ENCODE measurements at places on chromosomes 13 and 19.

- DNase-seq = peak; percentile 18
These were observed 57.9 kb downstream of the GADD45B start for GRCh38 chr19:2533686-2534422.

- DNase-seq = no peak
These were observed 21.6 kb downstream of the MAST3 start for GRCh38 chr19:18119013-18119716.

GRCh38 chr13:60945396-60945795, 470.3 kb downstream of the PCDH20 start:
- DNase-seq = no peak

GRCh38 chr19:14063105-14063504, 1.2 kb upstream of the PALM3 start:
- no peak for DNase-seq

DNA sequence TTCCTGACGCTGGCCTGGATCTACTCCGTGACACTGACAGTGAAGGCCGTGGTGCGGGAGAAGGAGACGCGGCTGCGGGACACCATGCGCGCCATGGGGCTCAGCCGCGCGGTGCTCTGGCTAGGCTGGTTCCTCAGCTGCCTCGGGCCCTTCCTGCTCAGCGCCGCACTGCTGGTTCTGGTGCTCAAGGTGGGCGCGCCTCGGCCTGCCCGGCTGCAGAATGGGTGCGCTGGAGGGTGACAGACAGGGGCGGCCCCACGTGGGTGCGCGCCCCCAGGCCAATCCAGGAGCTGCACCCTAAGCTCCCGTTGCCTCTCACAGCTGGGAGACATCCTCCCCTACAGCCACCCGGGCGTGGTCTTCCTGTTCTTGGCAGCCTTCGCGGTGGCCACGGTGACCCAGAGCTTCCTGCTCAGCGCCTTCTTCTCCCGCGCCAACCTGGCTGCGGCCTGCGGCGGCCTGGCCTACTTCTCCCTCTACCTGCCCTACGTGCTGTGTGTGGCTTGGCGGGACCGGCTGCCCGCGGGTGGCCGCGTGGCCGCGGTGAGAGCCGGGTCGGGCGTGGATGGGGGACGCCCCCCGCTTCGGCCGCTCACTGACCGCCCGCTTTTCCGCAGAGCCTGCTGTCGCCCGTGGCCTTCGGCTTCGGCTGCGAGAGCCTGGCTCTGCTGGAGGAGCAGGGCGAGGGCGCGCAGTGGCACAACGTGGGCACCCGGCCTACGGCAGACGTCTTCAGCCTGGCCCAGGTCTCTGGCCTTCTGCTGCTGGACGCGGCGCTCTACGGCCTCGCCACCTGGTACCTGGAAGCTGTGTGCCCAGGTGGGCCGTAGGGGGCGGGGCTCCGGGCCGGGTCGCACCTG, 7.2 kb downstream of the ABCA7 start:
- DNase-seq = no peak

DNA sequence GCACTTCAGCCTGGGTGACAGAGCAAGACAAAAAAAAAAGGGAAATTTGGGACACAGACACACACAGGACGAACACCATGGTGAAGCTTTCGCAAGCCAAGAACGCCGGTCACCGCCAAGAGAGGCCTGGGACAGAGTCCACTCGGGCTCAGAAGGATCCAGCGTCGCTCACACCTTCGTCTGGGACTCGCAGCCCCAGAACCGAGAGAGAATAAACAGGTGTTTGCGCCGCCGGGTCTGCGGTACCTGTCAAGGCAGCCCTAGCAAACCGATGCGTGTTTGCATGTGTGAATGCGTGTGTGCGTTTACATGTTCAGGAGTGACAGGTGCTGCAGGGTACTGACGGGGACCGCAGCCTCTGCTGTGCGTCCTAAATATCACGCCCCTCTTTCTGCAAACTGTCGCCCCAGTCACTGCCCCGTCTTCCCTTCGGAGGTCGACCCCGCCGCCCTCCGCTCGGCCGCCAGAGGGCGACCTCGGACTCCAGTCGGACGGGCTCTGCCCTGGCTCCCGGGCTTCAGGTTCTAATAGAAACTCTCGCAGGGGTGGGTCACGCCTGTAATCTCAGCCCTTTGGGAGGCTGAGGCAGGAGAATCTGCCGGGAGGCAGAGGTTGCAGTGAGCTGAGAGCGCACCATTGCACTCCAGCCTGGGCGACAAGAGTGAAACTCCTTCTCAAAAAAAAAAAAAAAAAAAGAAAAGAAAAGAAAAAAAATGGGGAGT, 11.8 kb upstream of the CSNK1G2 start:
- DNase-seq = peak; percentile 34

- DNase-seq = no peak
These were observed 18.4 kb upstream of the FEM1A start for GRCh38 chr19:4773047-4773640.

GRCh38 chr19:33879818-33880575, 83.3 kb downstream of the KCTD15 start:
- no peak for DNase-seq

- DNase-seq = no peak
These were observed 1877.7 kb upstream of the PRR20A start for GRCh38 chr13:55263045-55263444.

DNA sequence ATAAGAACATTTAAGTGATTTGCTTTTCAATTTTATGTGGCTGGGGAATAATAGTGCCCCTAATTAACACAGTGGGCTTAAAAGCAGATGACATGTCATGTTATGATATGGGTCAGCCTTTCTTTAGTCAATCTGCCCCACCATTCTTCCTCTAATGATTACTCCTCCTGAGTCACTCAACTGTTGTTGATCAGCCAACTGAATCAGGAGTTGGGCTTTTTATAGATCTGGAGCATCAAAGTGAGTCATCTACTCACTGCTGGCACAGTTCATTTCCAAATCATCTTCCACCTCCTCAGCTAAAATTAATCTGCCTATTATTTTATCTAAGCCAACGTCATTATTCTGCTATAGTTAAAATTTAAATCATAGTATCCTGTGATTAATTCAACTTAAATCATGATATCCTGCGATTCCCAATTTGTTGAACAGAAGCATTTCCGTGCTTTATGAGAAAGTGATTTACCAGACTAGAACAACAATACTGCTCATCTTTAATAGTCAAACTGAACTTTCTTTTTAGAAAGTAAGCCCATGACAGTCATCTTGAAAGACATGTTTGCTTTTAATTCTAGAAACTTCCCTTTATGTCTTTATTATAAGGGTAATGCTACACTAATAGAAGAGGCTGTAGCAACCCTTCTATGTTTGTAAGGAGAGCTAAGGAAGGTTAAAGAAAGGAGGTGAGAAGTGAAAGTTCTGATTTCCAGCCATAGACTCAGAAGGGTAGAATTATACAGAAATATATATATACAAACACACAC, 551.4 kb downstream of the TBC1D4 start:
- no peak for DNase-seq

DNA sequence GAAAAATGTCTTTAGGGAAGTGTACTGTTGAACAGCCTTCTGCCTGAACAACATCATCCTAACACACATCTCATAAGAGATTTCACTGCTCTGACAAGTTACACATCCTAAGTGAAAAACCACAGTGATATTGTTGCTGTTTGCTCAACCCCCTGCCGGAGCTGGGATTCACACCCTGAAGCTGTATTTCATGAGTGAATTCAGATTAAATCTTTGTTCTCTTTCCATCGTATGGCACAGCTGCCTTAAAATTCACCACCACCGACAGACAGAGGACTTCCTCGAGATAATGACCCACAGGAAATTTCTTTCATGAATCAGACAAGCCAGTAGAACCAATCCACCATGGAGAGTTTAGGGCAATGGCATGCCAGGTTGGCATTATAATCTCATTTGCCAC, 280.8 kb downstream of the DCT start:
- DNase-seq = no peak

GRCh38 chr19:46896076-46896794, 35.4 kb downstream of the ARHGAP35 start:
- no peak for DNase-seq

DNA sequence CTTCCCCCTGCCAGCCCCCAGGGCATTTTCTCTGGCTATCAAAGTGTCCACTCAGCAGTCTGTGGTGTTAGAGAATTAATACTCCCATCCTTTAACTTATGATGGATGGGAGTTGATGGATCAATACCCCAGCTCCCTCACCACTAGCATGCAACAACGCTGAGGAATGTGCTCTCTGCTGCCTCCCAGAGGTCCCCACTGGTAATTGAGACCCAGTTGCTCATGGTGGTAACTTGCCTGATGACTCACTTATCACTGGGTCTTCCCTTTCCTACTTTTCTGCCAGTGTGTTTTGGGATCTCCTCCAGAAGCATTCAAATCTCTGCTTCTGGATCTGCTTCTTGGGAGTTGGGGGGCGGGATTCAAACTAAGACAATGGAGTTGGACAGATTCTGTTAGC, 20.3 kb upstream of the CACNA1A start:
- no peak for DNase-seq

- DNase-seq = no peak
These were observed 75.6 kb downstream of the C13orf42 start for GRCh38 chr13:51035469-51035868.

DNA sequence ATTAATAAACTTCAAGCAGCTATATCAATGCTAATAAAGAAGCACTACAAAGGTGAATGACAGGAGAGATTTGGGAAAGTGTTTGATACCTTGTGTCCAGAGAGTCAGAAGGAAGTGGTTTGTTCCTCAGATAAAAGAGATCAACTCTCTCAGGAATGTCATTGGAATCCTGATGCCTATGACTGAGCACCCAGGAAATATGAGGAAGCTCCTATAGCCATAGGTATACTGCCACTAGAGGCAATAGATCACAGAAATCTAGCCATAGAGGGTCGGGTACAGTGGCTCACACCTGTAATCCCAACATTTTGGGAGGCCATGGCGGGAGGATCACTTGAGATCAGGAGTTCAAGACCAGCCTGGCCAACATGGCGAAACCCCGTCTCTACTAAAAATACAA, 612.6 kb downstream of the DACH1 start:
- DNase-seq = no peak

- DNase-seq = no peak
These were observed 211.0 kb upstream of the ZNF536 start for GRCh38 chr19:30161021-30161655.

DNA sequence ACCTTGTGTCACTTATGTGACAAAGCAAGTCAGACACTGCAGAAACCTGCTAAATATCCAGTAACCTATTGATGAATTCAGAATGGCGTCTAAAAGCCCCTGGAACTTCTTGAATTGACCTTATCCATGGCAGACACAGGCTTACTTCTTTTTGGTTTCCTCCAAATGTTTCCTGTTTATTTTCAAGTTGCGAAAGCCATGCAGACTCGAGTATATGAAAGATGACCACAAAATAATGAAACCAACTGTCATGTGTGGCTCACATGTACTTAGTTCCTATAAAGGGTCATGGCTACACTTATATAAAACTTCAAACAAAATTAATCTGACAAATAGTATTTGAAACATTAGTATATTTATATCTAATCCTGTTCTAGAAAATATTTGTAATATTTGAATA, 113.1 kb upstream of the FNDC3A start:
- no peak for DNase-seq

- no peak for DNase-seq
These were observed 48.2 kb upstream of the PEPD start for GRCh38 chr19:33569821-33570220.

- DNase-seq = peak; percentile 21
These were observed 116.4 kb downstream of the TM9SF2 start for GRCh38 chr13:99617474-99618255.

- no peak for DNase-seq
These were observed 17.5 kb upstream of the N4BP2L1 start for GRCh38 chr13:32445461-32445860.

DNA sequence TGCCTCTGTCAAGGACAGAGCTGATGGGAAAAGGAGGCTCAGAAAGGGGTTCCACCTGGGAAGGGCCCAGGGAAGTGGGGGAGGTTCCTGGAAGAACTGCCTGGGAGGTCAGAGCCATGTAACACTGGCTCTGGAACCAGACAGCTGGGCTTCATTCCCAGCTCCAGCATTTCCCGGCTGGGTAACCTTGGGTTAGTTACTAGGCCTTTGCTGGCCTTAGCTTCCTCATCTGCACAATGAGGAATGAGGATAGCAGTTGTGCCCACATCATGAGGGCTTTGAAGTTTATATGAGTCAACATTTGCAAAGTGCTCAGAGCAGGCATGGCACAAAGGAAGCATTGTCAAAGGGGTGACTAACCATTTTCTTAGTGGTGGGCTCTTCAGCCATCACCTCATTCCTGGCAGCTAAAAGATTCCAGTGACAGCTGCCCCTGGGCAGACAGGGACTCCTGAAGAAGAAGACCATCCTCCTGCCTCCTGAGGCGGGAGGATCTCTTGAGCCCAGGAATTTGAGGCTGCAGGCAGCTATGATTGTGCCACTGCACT, 1.7 kb upstream of the DNAJB1 start:
- DNase-seq = peak; percentile 72

GRCh38 chr13:96672016-96672415, 322.3 kb downstream of the OXGR1 start:
- no peak for DNase-seq

- DNase-seq = no peak
These were observed 48.9 kb upstream of the PABPC3 start for GRCh38 chr13:25046985-25047511.

DNA sequence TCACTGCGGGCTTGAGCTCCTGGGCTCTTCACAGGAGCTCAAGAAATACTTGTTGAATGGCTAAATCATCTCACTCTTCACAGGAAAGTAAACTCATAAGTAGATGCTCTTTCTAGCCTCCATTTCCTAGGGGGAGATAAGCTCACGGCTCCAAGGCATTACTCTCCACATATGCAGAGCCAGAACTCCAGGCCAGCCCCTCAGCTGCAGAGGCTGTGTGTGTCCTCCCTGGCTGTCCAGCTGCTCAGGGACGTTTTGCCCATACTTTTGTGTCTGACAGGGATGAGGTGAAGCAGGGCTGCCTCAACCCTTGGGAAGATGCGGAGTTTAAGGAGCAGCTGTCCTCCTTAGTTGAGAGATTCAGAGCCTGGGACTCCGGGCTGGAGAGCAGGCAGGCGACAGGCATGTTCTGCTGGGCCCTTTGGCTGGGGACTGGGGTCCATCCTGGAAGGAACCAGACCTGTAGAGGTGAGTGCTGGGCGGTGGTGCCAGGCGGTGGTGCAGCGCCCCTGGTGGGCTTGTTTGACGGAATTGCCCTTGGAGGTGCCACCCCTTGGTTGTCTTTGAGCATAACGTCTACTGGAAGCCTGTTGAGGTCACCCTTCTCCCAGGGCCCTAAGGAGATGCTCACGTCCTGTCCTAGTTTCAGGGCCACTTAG, 20.5 kb upstream of the SLC15A1 start:
- DNase-seq = no peak

- DNase-seq = no peak
These were observed 18.3 kb upstream of the TEX29 start for GRCh38 chr13:111302045-111302726.

Data from SW 1271 (cell line).